ENCODE measurements at places on chromosomes 6 and 20.
A peak's percentile ranks its signal among the peaks of the same experiment; 100 is the strongest.

DNA sequence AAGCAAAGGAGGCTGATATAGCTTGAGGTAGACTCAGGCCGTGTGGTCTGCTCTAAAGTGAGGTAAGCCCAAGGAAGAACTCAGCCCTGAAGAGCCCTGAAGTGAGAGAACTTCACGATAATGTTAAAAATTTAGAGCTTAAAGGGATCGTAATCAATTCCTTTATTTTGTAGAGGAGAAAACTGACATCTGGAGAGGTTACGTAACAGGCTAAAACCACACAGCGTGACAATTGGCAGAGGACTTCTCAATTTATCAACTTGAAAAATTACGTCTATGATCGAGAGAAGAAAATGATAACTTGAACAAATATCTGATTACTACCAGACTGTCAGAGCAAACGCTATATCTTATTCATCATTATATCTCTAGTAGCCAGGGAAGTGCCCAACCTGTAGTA lies 121.8 kb upstream of the FOXO3 start:
- no peak for DNase-seq

GRCh38 chr6:84809455-84809854 lies 45.1 kb upstream of the TBX18 start:
- no peak for DNase-seq

- DNase-seq = no peak
Observed at GRCh38 chr20:10643560-10643873, 30.3 kb downstream of the JAG1 start.

DNA sequence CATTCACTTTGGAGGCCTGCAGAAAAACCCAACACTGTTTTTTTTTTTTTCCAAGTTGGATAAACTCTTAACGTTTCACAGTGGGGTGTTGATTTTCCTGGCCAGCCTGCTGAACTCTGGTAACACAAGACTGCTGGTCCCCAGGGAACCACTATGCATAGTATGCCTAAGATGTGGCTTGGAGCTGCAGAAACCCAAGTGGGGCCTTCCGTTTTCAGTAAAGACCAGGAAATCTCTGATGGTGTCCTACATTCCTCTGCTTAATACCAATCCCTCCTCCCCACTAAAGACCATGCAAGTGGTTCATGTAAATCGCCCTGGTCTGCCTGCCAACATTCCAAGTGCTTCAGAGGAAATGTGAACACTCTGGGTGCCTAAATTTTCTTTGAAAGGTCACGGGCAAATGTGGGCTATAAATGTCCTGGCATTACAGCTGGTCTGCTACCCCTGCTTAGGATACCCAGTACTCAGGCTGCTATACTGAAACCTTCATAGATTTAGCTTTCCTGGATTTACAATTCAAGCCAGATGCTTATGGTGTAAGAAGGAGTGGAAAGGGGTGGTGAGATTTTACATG lies 615.4 kb downstream of the MAFB start:
- DNase-seq = no peak

DNA sequence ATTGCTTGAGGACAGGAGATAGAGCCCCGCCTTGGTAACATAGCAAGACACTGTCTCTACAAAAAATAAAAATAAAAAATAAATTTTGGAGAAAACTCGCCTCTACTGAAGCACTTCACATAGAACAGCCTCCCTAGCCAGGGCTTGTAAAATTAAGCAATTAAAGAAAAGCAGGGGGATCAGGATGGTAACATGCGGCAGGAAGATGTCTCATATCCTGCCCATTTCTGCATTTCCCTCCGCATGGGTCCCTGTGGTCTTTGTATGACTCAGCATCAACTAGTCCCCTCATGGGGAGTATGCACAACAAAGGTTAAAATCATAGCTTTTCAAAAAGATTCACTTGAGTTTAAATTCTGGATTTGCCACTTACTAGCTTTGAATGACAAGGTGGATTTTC lies 379.0 kb downstream of the EPHA7 start:
- DNase-seq = no peak

DNA sequence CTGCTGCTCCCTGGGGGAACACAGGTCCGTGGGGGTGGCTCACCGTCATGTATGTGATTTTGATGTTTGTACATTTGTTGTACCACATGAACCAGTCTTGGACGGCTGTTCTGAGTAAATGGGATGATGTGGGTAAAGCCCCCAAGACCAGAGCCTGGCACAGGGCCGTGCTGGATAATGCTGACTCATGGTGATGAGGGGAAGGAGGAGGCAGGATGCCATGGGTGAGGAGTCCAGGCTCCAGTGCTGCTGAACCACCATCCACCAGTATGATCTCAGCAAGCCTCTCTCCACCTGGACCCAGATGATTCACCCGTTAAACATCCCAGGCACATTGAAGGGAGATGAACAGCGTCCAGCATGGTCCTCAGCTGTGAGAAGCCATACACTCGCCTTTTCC lies 9.6 kb upstream of the APCDD1L start:
- DNase-seq = peak; percentile 14

DNA sequence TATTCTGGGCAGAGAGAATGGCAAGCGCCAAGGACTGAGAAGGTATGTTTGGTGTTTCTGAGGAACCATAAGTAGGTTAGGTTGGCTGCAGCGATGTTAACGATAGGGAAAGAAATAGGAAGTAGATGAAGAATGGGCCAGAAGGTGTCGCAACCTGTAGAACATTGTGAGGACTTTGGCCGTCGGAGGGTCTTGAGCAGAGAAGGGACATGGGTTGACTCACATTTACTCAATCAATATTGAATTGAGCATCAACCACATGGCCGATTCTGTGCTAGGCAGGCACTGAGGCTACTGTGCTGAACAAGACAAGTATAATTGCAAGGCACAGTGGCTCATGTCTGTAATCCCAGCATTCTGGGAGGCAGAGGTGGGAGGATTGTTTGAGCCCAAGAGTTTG lies 26.8 kb upstream of the RPN2 start:
- DNase-seq = no peak

- no peak for DNase-seq
Observed at GRCh38 chr20:3304456-3304855, 65.5 kb upstream of the SLC4A11 start.

DNA sequence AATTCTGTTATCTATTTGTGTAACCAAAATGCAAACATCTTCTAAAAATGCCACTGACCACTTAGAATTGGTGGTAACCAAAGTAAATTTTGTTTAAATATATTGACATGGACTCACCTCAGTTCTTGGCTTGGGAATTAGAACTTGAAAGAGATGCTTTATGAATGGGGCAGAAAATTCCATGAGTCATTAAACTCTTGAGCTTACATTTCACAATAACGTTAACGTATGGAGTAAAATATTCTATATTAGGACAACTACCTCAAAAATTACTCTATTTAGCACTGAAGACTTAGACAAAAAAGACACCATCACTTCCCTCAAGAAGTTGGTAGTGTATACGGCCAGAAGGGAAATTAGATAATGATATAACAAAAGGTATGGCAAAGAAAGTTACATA lies 752.2 kb upstream of the MARCKS start:
- DNase-seq = peak; percentile 18

DNA sequence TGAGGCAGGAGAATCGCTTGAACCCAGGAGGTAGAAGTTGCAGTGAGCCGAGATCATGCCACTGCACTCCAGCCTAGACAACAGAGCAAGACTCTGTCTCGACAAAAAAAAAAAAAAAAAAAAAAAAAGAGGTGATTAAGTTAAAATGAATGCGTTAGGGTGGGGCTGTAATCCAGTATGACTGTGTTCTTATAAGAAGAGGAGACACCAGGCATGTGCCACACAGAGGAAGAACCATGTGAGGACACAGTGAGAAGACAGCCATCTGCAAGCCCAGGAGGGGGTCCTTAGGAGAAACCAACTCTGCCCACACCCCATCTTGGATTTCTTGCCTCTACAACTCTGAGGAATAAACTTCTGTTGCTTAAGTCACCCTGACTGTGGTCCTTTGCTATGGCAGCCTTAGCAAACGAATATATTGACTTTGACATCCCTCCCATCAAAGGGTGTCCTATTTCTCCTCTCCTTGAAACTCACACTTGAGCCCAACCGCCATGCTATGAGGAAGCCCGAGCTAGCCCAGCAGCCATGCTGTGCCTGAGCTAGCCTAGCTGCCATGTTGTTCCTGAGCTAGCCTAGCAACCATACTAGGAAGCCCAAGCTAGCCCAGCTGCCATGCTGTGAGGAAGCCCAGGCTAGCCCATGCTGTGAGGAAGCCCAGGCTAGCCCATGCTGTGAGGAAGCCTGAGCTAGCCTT lies 15.8 kb upstream of the PPP1R16B start:
- DNase-seq = peak; percentile 38

DNA sequence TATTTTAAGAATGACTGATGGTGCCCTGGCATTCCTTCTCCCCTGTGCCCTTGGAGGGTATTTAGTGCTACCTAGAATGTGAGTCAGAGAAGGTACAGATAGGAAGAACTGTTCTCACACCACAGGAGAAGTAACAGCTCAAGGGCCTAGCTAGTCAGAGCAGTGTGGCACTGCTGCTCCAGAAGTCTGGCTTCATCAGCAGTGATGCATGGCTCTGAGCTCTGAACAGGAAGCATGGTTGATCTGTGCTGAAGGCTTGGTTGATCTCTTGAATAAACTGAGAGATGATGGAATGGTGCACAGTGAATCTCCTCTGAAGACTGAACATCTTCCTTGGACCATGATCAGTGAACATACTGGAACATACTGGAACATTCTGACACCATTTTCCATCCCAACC lies 425.3 kb upstream of the SLC35B3 start:
- DNase-seq = no peak

- DNase-seq = no peak
Observed at GRCh38 chr6:105569706-105570105, 166.8 kb upstream of the PREP start.

DNA sequence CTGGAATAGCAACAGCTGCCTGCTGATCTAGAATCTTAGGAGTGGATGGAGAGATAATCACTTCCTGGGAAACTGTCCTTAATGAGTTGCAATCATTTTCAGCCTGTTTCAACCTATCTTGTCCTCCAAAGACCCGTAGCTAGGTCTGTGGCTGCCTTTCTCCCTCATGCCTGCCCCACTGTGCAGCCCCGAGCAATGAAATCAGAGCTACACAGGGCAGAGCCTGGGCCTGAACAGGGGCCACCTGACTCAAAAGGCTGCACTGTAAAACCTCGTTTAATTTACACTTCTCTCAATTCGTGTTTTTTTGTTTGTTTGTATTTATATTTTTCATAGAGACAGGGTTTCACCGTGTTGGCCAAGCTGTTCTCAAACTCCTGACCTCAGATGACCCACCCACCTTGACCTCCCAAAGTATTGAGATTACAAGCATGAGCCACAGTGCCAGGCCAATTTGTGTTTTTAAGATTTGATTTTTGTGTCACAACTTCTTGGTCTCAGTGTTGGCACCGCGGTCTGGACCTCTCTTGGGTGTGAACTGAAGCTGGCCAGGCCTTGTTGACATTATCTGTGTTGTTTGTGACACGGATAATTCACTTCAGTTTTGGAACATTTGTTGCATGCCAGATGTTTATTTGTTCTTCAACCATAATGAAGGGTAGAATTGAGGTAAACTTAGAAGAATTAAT lies 21.5 kb downstream of the GGTLC1 start:
- no peak for DNase-seq

DNA sequence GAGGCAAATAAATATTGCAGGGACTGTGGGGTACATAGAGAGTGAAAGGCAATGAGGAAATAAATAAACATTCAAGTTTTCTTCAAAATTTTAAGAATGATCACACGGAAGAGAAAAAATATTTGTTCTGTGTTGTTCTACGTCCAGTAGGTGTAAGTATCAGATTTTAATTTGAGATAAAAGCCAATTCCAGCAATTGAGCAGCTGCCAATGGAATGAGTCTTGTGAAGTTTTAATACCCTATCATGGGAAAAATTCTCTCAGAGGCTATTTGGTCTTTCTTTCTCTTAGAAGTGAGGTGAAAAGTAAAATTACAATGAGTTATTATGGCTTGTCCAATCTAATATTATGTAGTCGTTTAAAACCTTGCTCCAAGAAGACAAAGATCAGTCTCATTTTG lies 195.7 kb upstream of the CITED2 start:
- no peak for DNase-seq

- DNase-seq = no peak
Observed at GRCh38 chr20:7383216-7383615, 557.0 kb downstream of the HAO1 start.

- DNase-seq = no peak
Observed at GRCh38 chr20:57611586-57612311, 8.5 kb downstream of the ZBP1 start.

DNA sequence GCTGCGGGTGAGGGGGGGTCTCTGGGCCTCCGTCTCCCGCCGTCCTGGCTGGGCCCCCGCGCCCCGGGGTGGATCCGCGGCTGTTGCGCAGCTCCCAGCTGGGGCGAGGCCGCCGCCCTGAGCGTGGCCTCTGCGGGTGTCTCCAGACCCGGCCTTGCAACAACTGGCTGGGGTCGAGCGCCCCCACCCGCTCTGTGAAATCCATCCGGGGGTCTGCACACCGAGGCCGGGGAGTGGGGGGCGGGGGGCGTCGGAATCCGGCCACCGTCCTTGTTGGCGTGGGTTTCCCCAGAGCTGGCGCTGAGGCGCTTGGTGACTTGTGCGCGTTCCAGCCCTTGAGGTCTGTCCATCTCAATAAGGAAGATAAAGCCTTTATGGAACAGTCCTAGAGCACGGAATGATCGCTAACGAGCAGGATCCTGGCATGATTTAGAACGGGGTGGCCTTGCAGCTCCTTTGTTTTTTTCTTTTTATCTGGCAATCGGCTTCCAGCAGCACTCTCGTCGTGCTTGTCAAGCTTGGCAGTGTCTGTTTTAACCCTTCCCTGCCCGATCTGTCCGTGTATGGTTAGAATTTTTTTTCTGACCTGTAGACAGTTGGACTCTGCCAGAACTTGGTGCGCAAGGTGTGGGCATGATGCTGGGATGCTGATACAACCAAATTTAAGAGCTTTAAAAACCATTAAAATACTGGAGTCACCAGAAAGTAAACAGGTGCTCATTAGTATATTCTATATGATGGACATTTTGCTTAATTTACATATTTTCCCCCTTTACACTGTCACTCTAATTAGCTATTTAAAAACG lies 675 bp downstream of the DSTN start:
- peak; percentile 55 for DNase-seq

DNA sequence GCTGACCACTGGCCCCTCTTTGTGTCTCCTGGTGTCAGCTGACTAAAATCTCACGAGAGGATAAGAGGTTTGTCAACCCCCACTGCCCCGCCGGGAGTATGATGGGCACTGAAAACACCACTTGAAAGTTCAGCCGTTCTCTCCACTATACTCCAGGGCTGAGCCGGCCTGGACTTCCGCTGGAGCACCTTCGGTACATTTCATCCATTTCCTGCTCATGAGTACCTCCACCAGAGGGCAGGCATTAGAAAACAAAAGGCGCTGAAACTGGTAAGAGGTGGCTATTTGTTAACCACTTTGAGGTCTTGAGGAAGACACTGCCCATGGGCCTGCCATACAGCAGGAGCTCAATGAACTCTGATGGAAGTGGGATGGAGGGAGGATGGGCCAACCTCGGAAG lies 17.9 kb upstream of the ANKRD60 start:
- DNase-seq = peak; percentile 29

DNA sequence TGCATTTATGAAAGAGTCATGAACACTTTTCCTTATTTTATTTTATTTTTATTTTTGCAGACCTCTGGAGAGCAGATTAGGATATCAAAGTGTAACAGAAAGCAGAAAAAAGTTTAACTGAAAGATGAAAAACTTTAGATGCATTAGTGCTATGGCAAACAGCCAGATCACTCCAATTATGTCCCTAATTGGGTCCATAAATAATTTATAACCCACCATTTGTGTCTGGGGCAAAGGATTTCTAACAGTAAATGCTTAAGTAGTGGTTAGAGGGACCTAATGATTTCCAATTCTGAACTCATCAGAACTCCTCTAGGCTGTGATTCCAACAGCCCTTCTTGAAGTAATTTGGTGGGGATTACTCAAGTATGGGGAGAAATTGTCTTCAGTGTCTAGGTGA lies 93.7 kb upstream of the PROKR2 start:
- DNase-seq = no peak
